ENCODE measurements at places on chromosomes 16 and 17.

DNA sequence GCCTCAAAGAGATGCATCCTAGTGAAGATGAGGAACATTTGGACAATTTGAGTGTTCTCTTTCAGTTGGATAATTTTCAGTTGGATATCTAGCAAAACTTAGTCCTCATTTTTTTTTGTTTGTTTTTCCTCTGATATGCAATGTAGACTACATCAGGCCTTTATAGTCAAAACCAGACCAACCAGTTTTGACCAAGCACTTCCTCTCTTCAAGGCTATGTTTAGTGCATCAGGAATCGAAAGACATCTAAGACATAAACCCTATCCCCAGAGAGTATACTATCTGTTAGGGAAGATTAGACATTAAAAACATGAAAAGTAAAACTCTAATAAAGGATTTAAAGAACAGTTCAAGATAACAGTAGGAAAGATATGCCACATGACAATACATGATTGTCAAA, 256.1 kb downstream of the IRX3 start:
- no peak for DNase-seq

DNA sequence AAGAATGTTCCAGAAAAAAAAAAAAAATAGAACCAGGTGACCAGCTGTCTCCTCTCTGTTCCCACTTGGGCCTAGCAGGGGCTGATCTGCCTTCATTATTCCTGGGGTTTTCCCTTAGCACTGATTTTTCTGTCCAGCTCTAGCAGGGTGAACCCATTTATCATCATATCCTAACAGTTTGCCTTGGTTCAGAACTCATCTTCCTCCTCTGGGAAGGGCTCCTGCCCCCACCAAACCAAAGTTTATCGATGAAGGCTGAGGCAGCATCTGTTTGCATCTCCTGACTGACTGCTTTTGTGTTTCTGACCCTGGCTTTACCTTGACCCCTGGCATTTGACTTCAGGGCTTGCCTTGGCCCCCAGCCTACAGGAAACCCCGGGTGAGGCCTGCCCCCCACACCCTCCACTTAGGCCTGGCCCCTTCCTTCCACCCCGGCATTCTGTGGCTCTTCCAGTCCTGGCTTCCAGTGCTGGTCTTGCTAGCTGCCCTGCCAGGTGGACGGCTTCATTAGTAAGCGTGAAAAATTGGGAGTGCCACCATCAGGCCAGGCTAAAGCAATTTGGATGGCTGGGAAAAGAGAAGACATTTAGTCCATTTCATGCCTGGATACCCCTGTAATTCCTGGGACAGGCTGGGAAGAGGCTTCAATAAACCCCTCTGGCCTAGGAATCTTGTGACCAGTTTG, 164.9 kb downstream of the CCDC182 start:
- no peak for DNase-seq

DNA sequence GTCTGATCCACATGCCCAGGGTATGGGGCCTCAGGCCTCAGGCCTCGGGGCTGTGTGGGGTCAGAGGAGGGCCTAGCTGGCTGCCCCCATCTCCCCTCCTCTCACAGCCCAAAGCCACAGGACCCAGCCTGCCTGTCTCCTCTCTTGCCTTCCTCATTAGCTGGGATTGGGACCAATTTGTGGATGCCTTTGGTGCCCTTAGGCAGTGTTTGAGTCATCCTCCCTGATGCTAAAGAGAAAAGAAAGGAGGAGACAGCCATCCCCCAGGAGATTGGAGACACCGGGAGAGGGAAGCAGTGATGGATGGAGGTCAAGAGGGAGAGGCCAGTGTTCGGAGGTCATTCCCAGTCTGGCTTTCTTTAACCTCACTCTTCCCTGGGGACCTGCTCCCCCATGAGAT, 23.3 kb upstream of the NOG start:
- no peak for DNase-seq

- DNase-seq = no peak
Observed at GRCh38 chr17:9798008-9798407, 6.6 kb upstream of the DHRS7C start.

DNA sequence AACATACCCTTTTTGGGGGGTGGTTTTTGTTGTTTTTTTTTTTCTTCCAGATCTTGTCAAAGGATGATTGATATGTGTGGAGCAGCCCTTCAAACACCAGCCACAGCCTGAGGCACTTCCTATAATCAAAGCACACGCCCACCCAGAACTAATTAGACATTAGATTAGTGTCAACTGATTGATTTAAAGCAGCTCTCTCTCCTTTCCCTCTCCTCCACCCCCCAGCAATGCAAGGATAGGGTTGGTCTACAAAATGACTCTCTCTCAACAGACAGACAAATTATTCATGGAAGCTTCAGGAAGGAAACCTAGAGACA, 250.3 kb upstream of the SOX9 start:
- no peak for DNase-seq

- no peak for DNase-seq
Observed at GRCh38 chr16:1119766-1120576, 23.9 kb upstream of the C1QTNF8 start.

GRCh38 chr16:87662254-87663204, 60.2 kb downstream of the JPH3 start:
- DNase-seq = no peak

- DNase-seq = no peak
Observed at GRCh38 chr17:62321451-62321850, 58.9 kb upstream of the EFCAB3 start.

DNA sequence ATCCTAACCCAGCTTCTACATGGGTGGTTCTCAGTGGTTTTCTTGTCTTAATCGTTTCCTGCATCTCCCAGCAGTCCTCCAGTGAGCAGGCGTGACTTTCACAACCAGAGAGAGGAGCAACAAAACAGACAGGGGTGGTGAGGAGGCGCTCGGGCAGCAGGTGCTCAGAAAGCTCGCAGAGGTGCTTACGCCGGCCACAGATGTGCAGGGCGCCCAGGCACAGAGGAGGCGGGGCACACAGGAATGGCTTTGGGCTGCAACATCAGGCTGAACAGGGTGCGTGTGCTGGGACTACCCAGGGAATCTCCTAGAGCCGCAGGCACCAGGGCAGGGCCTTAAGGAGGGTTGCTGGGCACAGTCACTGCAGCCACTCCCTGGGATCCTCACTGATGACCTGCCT, 32.6 kb downstream of the KLHDC4 start:
- DNase-seq = no peak

- DNase-seq = no peak
Observed at GRCh38 chr17:44389723-44390202, 314 bp upstream of the ITGA2B start.

DNA sequence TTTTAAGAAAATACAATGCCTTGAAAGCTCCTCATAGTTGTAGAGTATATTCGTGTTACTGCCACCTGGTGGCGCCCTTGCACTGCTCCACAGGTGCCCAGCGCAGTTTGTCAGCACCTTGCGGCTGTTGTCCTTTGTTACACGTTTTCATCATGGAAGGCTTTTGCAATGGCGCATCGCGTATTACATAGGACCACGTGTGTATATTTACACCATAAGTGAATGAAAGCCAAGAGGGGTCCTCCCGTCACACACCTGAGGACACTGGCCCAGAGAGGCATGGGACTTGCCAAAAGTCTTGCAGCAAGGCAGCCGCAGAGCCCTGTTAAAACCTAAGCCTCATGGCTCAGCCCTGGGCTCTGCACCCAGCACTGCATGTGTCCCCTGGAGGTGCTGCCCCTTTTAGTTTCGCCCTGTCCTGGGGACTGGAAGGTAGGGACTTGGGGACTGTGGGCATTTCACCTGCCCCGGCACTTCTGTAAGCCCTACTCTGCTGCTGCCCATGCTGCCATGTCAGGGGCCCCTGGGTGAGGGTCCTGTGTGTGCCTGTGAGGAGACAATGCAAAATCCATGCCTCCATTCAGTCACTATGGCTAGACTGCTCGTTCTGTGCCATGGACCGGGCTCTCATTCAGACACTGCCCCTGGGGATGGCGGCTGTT, 24.3 kb downstream of the POLR3E start:
- peak; percentile 71 for DNase-seq

DNA sequence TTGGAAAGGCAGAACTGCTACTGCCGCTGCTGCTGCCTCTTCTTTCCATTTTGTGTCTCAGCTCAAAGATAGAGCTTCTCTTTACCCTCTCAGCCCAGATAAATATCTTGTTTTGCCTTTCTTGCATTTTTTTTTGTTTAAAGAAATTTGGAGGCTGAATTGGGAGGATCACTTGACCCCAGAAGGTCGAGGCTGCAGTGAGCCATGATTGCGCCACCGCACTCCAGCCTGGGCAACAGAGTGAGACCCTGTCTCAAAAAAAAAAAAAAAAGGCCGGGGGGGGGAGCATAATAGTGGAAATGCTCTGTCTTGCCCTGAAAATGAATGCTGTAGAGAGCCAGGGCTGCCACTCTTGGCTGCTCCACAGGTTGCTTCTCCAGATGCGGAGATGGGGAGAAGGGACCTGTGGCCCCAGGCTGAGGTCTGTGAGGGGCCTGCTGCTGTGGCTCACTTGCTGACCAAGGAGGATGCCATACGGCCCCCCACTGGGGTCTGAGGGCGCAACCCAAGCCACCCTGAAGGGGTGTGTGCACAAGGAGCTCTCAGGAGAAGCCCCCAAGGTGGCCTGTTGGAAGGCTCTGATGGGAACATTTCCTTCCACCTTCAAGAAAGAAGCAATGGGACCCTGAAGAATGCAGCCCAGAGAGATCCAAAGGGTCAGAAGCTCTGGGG, 21.5 kb upstream of the G6PC1 start:
- DNase-seq = no peak

- DNase-seq = no peak
Observed at GRCh38 chr17:4407851-4408250, 25.9 kb upstream of the SPNS3 start.

- no peak for DNase-seq
Observed at GRCh38 chr17:3529817-3530741, 27.5 kb downstream of the TRPV3 start.

GRCh38 chr17:72588561-72588960, 467.7 kb downstream of the SOX9 start:
- no peak for DNase-seq

- DNase-seq = no peak
Observed at GRCh38 chr17:9203771-9204425, 182.6 kb downstream of the NTN1 start.

- no peak for DNase-seq
Observed at GRCh38 chr16:23025692-23026307, 123.5 kb downstream of the USP31 start.

Measured in CD4-positive, alpha-beta T cell treated with Interleukin-15 for 4 hours (primary cell).